ENCODE measurements at places on chromosomes 1 and 21.

DNA sequence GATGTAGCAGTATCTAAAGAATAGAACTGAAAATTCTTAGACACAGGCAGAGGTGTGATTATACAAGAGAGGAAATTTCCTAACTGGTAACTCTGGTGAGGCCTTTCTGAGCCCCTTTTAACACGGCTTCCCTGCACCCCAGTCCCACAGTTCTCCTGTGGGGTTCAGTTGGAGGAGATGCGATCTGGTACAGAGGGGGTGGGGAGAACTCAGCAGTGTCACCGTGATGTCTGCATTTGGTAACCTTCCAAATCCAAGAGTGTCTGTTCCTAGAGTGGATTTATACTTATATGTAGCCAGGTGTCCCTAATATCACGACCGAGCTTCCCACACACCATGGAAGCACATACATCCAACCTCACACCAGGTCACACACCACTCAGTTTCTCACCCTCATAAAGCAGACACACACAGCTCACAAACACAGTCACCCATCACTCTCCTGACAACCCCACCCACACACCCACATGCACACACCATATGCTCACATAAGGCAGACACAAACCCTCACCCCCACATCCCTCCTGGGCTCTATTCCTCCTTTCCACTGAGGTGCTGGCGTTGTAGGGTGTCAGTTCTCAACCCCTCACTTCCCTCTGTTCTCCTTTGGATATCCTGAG is 48.5 kb downstream of the RHBG start:
- DNase-seq, result no peak

GRCh38 chr1:206708058-206708457 is 23.4 kb downstream of the MAPKAPK2 start:
- DNase-seq, result no peak

DNA sequence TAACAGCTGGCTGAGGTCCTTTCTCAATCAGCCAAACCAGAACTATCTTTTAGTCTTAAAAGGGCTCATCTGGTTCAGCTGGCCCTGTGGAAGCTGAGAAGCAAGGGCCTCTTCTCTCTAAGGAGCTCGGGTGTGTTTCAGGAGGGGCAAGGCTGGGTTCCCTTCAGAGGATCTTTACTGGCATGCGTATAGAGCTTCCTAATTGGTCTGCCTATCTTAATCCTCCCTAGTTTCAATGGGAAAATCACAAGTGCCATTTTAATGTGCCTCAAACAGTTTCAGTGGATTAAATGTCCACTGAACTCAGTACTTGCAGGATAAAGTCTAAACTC is 81.5 kb upstream of the LBR start:
- no peak for DNase-seq

GRCh38 chr1:34050709-34051485 is 114.1 kb downstream of the CSMD2 start:
- no peak for DNase-seq

DNA sequence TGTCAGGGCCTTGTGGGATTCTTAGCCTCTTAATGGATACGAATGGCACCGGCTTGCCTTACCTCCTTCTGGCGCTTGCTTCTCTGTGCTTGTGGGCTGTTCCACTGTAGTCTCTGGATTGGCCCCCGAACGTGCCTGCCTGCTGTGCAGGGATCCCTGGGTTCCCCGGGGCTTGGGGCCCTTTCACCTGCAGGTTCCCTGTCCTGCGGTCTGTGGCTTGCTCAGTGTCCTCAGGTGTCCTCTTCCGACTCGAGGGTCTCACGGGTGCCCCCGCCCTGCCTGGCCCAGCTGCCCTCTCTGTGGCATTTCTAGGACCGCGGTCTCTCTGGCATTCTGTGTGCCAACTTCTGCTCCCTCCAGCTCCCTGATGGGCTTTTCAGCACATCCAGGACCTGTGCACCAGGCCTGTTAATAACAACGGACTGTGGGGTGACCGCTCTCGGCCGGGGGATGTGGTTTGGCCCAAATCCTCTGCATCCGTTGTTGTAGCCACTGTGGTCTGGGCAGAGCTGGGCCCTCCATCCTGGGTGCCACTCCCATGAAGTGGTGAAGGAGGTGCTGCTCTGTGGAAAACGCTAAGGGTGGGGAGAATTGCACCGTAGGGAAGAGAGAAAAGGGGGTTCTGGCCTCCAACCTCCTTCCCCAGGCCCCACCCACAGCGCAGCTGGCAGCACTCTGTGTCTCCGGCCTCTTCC is 12.4 kb downstream of the COL18A1 start:
- DNase-seq, result no peak
